ENCODE measurements at places on chromosomes 5 and 9.

GRCh38 chr9:97761056-97761598 is 64.0 kb upstream of the XPA start:
- no peak for DNase-seq

GRCh38 chr5:143557061-143557818 is 153.8 kb upstream of the NR3C1 start:
- no peak for DNase-seq

DNA sequence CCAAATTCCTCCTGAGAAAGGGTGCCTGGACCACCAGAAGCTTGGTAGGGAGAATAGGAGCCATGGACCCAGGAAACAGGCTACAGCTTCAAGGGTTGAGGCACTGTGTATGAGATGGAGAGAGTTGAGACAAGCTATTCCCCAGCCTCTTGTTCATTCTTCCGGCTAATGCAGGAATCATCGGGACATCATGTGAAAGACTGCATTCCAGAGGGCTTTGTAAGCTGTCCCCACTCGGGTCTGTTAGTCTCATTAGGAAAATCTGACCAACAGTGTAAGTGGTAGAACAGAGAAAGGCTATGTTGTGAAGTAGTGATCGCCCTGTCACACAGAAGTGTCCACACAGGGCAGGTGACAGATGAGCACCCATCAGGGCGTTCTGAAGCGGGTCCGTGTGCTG is 81.4 kb downstream of the GABBR2 start:
- DNase-seq, result no peak

DNA sequence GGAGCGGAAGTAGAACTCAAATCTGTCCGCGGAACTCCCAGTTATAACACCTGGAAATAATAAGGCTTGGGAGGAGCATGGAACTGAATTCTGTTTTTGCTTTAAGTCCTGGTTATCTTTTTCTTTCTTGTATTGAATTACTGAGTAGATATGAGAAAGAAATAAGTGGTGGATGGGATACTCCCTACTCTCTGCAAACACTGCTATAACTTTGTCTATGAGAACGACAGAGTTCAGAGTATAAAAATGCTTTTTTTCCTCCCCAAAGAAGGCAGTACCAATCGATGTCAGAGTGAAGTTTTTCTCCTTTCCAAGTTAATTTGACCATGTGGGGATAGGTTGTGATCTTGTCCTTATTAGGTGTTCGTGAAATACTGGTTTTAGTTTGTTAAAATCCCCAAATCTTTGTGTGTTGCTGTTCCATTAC is 1.2 kb downstream of the RIC1 start:
- DNase-seq, result no peak

DNA sequence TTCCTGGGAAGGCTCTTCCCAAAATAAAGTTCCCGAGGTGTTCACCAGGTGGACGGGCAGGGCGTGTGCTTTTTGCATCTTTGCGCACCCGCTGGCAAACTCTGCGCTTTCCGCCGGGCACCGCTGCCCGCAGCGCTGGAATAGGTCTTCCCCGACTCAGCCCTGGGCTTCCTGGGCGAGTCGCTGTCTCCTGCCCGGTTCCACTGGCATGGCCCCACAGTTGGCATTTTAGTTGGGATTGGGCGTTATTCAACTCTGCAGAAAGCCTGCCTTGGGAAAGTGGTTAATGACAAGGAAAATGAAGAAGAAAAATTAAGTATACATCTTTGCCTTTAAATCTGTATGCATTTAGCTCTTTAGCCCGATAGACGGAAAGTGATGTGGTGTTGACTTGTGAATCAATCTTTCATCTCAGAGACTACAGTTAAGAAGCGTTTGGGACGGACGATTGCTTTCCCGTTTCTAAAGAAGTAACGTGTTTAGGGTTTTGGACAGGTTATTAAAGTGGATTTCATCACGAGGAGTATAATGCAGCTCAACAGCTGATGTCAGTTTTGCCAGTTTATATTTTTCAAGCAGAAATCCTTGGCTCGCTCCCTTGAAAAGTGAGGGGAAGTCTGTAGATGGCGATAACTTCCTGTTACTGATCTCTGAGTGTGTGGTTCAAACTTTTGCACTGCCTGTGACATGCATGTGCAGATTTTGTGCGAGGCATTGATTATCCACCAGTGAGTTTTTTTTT is 946 bp downstream of the ADCY2 start:
- no peak for DNase-seq

GRCh38 chr5:50406877-50407276 is 34.2 kb downstream of the EMB start:
- DNase-seq, result no peak

DNA sequence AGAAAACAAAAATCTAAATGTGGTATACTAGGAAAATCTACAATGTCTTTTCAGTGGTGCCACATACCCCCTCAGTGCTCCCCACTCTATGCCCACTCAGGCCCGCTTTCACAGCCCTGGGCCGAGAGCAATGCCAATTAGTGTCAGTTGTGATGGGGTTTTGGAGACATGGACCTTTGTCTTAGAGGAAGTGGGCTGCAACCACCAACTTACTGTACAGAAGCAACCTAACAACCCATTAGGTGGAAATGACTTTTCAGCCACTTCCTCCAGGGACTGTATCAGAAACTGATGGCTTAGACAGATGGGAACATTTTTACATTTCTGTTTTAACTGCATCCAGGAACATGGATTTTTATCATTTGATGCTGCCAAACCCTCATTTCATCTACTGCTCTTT is 268.0 kb downstream of the BNC2 start:
- no peak for DNase-seq

- DNase-seq, result no peak
Measured at GRCh38 chr5:124034963-124035362, 523.0 kb downstream of the CSNK1G3 start.

DNA sequence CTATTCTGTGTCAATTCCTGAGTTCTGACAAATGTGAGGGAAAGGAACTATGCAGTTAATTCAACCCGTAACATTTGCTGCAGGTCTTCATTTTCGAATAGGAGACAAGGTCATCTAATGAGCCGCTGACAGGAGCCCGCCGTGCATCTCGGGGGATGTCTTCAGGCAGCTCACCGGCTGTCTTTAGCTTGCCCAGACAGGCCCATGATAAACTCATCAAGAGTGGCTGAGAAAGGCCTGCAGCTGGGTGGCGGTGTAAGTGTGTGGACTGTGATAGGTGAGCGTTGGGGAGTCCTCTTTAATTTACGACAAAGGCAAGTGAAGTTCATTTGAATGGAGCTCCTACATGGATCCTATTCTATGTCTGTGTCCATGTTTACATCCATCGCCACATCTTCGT is 190.5 kb downstream of the ADCY2 start:
- no peak for DNase-seq

- no peak for DNase-seq
Measured at GRCh38 chr9:33210006-33210715, 29.8 kb upstream of the SPINK4 start.

GRCh38 chr5:40227931-40228330 is 451.8 kb upstream of the PTGER4 start:
- DNase-seq, result no peak

- DNase-seq, result no peak
Measured at GRCh38 chr5:88657136-88657535, 225.8 kb downstream of the MEF2C start.

GRCh38 chr5:132385326-132386105 is 16.0 kb downstream of the SLC22A5 start:
- DNase-seq, result peak; percentile 51

GRCh38 chr9:113634596-113635515 is 171.3 kb downstream of the RGS3 start:
- no peak for DNase-seq

GRCh38 chr5:138664276-138664943 is 88.8 kb upstream of the CTNNA1 start:
- no peak for DNase-seq

GRCh38 chr9:123102375-123103113 is 69.1 kb downstream of the GPR21 start:
- DNase-seq, result no peak

DNA sequence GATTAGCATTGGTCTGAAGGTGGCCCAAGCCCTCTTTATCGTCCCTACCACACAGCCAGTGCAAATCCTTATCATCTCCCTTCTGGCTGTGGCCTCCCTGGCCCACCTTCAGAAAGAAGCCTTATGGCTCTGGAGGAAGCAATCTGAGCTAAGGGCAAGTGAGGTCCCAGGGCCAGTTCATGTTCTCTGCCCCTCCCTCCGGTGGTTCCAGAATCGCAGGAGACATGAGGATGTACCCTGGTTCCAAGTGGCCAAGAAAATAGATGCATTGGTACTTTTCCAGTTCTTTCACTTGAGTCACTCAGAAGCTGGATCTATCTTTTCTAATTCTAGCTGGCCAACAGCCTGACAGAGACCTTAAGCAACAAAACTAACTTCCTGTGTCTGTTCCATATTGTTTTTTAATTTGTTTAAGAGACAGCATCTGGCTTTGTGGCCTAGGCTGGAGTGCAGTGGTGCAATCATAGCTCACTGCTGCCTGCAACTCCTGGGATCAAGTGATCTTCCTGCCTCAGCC is 60.7 kb downstream of the LHFPL2 start:
- no peak for DNase-seq

GRCh38 chr5:41181691-41182564 is 31.4 kb downstream of the C6 start:
- DNase-seq, result no peak

DNA sequence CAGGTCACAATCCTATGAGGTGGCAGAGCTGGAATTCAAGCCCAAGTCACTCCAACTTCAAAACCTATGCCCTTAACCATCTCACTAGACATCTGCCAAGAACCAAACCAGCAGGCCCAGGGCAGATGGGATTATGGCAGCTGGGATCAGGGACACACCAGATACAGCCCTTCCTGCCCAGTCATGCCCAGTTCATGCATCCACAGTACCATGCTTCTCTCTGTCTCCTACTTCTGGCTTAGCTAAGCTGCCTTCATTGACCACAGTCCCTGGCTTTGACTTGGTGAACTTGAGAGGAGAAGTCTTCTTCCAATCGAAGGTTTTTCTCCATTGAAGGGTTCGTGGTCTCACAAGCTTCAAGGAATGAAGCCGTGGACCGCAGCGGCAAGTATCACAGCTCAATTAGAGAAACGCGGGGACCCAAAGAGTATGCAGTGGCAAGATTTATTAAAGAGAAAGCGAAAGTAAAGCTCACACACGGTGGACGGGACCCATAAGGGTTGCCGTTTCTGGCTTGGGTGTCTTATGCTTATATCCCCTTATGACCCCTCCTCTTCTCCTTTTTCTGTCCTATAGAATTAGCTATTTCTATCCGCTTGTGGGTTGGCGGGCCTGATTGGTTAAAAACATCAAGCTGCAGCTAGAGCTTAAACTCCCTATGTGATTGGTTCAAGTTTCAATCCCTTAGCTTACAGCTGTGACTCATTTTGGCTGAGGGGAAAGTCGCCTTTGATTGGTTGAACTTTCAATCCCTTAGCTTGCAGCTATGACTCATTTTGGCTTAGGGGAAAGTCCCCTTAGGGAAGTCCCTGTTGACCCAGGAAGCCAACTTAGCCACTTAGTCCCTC is 101.2 kb downstream of the TRIM36 start:
- no peak for DNase-seq

DNA sequence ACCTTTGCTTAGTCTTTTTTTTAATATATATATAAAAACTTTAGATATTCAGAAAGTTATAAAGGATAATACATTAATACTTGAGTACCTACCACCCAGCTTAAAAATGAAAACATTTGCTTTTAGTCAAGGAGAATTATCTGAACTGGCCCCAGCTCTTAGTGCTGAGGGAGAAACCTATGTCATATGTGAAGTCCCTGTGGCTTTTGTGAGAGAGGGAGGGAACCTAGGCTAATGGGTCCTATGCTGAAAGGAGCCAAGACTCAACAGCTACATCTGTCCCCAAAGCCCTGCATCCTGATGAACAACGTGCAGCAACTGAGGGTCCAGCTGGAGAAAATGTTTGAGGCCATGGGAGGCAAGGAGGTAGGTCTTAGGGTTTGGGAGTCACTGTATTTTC is 92.0 kb upstream of the RUSC2 start:
- no peak for DNase-seq

GRCh38 chr5:78638973-78639669 is 9.5 kb downstream of the LHFPL2 start:
- no peak for DNase-seq

GRCh38 chr9:134315716-134316448 is 10.4 kb upstream of the RXRA start:
- no peak for DNase-seq

- no peak for DNase-seq
Measured at GRCh38 chr9:15513335-15513734, 2.6 kb upstream of the PSIP1 start.

- no peak for DNase-seq
Measured at GRCh38 chr9:100880284-100880683, 148.2 kb upstream of the PLPPR1 start.

DNA sequence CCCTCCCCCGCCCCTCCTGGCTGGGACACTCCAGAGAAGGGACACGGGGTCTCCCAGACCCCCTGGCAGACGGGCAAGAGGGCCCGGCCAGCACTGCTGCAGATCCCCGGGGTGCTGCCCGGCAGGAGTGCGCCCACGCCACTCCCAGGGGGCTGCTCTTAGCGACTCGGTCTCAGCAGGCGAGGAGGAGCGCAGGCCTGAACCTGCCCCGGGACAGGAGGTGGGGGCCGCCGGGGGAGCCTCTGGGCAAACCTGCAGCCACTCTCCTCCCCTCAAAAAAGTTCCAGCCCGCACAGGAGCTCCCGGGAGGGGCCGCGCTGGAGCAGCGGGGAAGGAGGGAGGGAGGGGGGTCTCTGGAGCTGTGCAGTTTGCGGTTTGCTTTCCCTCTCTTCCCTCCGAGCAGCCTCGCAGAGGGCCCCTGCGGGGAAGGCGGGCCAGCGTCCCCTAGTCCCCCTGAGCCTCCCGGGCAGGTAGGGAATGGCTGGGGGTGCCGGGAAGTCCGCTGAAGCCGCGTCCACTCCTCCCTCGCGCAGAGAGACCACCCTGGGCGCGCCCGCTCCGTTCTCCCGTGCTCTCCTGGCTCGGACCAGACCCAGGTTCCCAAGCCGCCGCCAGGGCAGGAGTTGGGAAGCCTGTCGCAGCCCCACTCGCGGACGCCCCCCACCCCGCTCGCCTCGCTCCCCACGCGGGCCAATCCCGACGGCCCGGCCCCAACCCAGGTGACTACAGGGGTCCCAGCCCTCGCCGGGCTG is 44.2 kb downstream of the NACC2 start:
- DNase-seq, result no peak

- DNase-seq, result no peak
Measured at GRCh38 chr5:55989860-55990259, 4.9 kb downstream of the IL6ST start.

- no peak for DNase-seq
Measured at GRCh38 chr9:35726931-35727330, 5.1 kb downstream of the TLN1 start.

DNA sequence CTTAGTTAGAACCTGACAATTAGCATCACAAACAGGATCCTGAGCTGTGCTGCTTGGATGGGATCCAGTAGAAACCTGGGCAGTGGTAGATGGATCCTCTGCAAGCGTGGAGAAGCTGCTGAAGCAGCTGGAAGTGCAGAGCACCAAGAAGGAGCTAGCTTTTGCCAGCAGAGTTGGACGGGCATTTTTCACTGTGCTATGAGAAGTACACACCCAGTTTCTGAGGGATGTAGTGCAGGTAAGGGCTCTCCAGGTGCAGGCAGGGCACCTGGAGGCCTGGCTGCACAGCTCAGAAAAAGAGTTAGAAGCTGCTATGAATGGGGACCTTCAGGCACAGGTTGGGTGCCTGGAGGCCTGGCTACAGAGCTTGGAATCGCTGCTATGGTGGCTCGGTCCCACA is 623.9 kb upstream of the NUDT12 start:
- no peak for DNase-seq
